ENCODE measurements at places on chromosomes 5 and 9.

- DNase-seq: no peak
Observed at GRCh38 chr5:78724061-78724460, 75.5 kb upstream of the LHFPL2 start.

GRCh38 chr5:102802708-102803458 lies 47.8 kb downstream of the PAM start:
- no peak for DNase-seq

GRCh38 chr9:97405551-97405950 lies 6.3 kb upstream of the TDRD7 start:
- no peak for DNase-seq

GRCh38 chr9:90301277-90301653 lies 341.4 kb downstream of the DIRAS2 start:
- peak; percentile 79 for DNase-seq
